ENCODE measurements at places on chromosomes 3 and 15. TPM values are rescaled to one million over a fixed set of nuclear protein-coding genes. Genes with fewer than 3 reads are reported as not detected.

DNA sequence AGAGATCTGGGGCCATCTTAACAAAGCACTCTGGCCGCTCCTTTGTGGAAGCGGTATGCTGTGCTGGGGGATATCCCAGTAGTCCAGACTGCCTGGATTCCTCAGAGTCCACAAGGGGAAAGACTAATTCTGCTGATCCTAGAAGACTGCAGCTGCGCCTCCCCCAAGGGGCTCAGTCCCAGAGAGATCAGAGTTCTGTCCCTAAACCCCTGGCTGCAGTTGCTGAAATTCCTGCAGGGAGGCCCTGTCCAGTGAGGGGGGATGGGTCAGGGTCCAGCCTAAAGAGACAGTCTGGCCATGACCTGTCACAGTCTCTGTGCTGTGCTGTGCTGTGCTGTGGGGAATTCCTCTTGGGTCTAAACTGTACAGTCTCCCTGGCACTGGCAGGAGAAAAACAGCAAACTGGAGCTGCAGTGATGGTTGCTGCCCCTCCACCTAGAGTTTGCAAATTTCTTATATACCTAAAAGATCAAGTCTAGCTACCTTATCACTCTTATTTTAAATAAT lies 575.1 kb upstream of the UBE2E2 start:
- no peak for DNase-seq

DNA sequence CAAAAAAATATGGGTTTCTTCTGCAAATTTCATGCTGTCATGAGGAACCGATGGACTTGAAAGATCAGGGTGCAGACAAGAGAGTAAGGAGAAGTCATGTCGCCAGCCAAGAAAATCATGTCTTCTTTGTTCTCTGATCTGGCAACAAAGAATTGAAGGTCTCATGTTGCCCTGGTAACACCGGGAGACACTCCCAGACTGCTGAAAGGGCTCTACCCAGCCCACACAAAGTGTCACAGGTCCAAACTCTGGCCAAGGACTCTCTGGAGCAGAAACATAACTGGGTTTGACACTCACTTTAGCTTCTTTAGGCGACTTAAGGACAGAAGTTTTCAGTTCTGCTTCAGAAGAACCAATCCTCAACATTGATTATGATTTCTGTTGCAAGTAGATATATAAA lies 42.9 kb downstream of the SIDT1 start:
- DNase-seq: peak; percentile 32

DNA sequence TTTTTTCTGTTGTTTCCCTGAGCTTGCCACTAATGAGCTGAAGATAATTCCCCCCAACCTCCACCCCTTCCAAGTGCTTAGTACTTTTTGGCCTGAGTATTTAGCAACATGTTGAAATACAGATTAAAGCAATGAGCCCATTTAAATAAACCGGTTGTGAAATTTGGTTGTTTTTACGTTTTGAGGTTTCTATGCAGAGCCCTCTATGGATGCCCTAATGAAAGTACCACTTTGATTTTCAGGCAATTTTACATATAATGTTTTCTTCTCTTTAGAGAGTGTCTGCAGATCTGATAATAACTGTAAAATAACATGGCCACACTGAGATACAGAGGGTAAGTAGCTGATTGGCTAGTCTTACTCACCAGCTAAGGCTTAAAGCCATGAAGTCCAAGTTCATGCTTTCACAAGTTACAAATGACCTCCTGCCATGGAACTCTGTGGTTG lies 139.4 kb upstream of the SLC7A14 start:
- no peak for DNase-seq

GRCh38 chr3:186303965-186304364 lies 58.1 kb downstream of the DGKG start:
- peak; percentile 31 for DNase-seq

- no peak for DNase-seq
Observed at GRCh38 chr3:7437231-7437630, 576.3 kb downstream of the GRM7 start.

Gene PATL2
- total RNA-seq: 0.35 TPM

GRCh38 chr15:51283026-51283425 lies 55.4 kb downstream of the CYP19A1 start:
- no peak for DNase-seq

DNA sequence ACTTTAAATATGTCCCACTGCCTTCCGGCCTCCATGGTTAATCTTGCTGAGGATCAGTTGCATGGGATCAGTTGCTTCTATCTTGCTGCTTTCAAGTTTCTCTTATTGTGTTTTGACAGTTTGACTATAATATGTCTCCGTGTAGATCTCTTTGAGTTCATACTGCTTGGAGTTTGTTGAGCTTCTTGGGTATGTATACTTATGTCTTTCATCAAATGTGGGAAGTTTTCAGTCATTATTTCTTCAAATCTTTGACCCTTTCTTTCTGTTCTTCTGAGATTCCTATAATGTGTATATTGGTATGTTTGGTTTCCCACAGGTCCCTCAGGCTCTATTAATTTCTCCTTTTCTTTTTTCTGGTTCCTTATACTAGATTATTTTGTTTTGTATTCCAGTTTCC lies 30.8 kb downstream of the PCCB start:
- DNase-seq: no peak

GRCh38 chr3:50355829-50356552 lies 3.3 kb downstream of the TMEM115 start:
- no peak for DNase-seq

Gene CELSR3
- total RNA-seq: 33.3 TPM

Gene CCR9
- not detected for total RNA-seq

Gene XCR1
- total RNA-seq: not detected

GRCh38 chr15:57109005-57109404 lies 190.6 kb downstream of the TCF12 start:
- no peak for DNase-seq

GRCh38 chr15:82950746-82951370 lies 1.7 kb downstream of the HOMER2 start:
- DNase-seq: no peak

Gene GATA2
- 0.83 TPM for total RNA-seq

DNA sequence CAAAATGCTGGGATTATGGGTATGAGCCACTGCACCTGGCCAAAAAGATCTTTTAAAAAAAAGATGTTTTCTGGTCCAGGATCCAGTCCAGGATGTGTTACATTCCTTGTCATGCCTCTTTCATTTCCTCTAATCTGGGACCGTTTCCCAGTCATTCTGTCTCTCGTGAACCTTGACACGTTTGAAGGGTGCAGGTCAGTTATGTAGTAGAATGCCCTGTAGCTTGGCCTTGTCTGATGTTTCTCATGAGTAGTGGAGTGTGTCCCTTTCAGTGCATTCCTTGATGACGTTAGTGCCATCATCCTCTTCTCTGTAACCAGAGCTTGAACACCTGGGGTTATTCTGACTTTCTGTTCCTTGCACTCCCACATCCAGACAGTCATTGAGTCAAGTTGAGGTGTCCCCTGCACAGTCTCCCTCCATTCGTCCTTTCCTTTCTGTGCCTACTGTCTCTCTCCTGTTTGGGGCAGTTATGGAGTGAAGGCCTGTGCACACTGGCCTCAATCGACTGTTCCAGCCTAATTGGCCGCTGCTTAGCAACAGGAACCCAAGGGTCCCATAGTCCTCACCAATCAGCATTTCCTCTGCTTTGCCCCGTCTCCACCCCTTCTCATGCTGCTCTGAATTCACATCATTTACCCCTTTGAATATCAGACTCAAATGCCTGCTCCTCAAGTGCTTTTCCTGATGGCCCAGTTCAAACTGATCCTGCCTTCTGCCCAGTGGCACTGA lies 5.5 kb downstream of the FAM81A start:
- peak; percentile 26 for DNase-seq

GRCh38 chr3:54235998-54236397 lies 113.6 kb downstream of the CACNA2D3 start:
- DNase-seq: no peak

- DNase-seq: no peak
Observed at GRCh38 chr3:53083949-53084309, 38.1 kb upstream of the SFMBT1 start.
